ENCODE measurements at places on chromosomes 3 and 15. TPM values are rescaled to one million over a fixed set of nuclear protein-coding genes. Genes with fewer than 3 reads are reported as not detected.

DNA sequence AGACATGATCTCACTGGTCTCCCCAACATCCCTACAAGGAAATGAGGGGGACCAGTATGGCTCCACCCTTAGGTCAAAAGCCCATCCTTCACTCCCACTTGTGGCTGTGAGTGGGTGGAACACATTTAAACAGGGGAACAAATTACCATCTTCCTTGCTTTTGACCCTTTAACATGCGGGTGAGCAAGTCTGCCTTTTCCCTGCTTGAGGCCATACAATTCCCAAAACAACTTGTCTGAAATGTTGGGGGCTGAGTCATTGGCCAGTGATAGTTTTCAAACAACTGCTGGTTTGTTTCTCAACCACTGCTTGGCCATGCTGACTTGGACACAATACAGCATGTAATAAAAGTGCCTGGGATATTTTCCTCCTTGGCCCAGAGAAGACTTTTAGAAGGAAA is 39.6 kb downstream of the COL8A1 start:
- DNase-seq, result no peak

DNA sequence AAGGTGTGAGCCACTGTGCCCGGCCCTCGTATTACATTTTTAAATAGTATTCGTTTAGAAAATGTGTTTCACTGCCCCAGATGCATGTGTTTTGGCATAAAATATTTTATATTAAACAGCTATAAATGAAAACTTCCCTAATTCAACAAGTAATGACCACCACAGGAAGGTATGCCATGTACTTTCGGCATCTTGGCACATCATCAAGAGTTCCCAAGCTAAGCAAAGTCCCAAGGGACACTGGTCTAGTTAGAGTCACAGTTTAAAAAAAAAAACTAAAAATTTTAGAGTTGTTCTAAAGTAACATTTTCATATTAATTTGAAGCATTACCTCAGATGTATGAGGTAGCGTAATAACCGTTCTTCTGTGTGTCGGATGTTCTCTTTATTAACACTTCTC is 15.6 kb upstream of the ARPP19 start:
- no peak for DNase-seq

- peak; percentile 95 for DNase-seq
Measured at GRCh38 chr3:39288300-39288808, 8.5 kb upstream of the CX3CR1 start.

DNA sequence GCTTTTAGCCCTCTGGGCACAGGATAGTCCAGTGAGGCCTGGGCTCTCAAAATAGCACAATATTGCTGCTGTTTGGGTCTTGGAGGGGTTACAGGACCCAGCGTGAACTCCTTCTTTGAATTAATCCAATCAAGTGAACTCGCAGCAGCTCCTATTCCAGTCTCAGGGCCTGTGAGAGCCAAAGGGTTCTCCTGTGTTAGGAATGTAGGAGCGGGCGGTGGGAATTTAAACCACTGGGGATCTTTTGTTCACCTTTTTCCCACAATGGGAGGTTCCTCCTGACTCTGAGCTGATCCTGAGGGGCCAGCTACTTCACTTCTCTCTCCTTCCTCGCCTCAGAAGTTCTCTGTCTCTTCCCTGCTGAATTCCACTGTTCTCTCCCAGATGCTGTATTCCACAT is 504.0 kb downstream of the UNC13C start:
- DNase-seq, result no peak

DNA sequence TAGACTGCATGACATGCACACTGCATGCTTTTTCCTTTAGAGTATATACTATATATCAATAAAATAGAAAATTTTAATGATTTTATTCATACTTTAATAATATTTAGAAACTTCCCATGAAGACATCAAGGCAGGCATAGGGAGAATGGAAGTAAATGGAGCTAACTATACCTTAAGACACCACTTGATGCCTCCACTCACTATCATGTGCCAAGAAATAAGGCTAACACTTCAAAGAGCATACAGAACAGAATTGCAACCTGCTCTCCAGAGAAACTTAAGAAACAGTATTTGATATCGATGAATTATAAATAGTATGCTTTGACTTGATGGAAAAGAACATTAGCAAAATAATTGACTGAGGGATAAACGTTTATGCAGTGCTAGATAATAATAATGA is 192.6 kb upstream of the MBNL1 start:
- DNase-seq, result no peak

DNA sequence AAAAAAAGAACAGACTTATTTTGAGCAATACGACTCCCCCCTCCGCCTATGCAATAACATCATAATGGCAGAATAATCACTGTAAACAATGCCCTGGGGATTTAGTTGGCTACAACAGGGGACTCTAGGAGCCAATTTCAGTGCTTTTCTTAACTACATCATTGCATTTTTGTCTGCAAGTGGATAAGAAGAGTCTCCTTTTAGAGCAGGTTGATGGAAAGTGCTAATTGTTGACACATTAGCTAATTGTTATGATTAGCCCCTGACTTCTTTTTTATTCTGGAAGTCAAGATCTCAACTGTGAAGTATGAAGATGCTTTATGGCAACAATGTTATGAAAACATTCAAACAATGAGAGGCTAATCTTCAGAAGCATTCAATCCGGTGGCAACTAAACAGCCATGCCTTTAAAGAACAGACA is 121.2 kb downstream of the MECOM start:
- no peak for DNase-seq

DNA sequence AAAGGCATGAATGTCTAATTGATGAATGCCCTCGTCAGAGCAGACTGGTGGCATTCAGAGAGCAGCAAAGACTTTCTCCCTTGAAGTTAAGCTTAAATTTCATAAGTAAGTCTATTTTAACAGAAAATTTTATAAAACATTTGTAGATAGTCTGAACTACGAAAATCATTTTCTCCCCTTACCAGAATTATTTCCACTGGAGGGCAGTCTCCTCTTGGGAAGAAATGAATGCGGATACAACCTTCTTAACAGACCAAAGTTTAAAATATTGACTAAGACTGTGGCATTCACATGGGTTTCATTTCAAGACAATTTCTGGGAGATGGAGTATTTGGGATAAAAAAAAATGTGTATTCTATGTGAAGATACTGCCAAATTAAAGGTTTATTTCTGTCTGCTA is 669.0 kb downstream of the FHIT start:
- DNase-seq, result no peak

DNA sequence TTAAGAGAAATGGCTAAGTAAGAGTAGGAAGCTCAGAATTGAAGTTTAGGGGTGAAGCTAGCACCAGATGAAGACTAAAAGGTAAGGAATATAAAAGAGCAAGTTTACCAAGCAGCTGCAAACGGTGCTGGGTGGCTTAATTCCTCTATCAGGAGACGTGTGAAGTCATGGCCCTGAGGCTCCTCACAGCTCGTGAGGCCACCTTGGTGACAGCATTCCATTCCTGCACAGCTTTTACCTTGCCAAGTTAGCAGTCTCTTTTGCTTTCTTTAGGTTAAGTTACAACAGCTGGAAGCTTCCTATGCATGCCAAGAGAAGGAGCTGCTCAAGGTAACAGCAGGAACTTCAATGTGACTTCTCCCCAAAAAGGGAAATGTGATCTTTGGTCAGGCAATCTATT is 6.4 kb downstream of the TMCO5A start:
- DNase-seq, result no peak

DNA sequence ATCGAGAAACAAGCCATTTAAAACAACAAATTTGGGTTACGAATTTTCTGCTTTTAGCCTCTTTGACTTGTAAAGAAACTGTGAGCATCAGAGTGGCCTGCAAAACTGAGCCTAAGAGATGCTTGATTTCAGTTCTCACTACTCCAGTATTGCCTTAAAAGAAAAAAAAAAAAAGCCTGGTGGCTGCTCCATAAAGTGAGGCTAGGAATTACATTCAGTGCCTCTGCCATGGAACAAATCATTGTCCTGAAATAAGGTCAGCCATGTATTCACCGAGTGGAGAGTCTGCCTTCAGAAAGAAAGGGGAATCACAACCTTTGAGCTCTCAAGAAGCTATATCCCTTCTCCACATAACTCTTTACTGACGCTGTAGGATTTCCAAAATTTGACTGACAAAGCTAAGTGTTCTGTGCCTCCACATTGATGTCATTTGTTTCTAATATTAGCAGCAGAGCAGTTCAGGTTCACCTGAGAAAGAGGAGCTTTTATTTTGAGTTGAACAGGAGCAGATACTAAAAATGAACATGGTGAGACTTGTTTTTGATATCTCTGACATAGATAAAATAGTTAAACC is 137.3 kb downstream of the SSR3 start:
- DNase-seq, result no peak

DNA sequence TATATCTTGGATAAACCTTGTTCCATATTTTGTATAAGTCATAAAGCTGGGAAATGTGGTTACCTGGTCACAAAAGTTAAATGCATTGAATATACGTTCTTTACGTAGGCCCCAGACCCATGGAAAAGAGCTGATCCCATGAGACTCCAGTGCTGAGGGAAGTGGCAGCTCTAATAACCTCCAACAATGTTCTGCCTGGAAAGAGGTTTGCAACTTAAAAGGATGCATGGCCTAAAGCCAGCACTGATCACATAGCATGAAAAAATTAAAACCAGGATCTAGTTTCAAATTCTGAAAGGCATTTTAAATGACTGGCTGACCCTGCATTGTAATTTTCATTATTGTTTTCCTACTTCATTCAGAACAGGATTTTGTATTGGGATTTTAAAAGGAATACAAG is 27.9 kb upstream of the STRIT1 start:
- DNase-seq, result no peak

GRCh38 chr3:22089284-22089683 is 338.3 kb upstream of the ZNF385D start:
- peak; percentile 34 for DNase-seq

DNA sequence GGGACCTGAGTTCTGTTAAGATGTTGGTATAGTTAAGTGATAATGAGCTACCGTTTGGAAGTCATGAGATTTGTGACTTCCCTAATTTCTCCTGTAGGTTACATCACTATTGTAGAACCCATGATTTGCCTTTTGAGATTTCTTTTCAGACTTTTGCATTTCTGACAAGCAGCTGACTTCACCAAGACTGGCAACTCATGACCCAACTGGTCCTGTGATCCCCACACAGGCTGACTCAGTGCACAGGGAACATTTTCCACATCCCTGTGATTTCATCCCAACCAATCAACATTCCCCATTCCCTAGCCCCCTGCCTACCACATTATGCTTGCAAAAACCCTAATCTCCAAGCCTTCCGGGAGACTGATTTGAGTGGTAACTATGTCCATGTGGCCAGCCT is 242.1 kb upstream of the PDZRN3 start:
- DNase-seq, result no peak

DNA sequence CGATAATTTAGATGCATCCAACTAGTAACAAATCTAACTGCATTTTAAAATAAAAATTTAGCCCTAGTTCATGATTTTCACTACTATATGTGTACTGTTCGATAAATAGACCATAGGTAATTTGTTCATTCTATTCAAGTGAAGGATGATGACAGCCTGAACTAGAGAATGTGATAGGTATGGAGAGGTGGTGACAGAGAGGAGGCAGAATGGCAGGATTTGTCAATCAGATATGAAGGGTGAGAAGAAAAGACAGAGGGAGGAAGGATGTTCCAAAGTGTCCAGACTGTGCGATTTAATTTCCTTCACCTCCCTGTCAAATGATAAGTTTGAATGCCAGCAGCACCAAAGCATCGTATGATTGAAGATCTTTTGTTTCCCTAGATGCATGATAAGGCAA is 31.6 kb downstream of the BCL2A1 start:
- no peak for DNase-seq

- no peak for DNase-seq
Measured at GRCh38 chr3:126439346-126439967, 36.2 kb downstream of the ZXDC start.

GRCh38 chr3:35200056-35200455 is 439.3 kb upstream of the ARPP21 start:
- DNase-seq, result no peak

CCDC66 gene
- 12.8 TPM for total RNA-seq

GOLGA8J gene
- not detected for total RNA-seq

GRCh38 chr3:59180006-59180405 is 130.2 kb upstream of the CFAP20DC start:
- DNase-seq, result no peak

All from GM12878 (cell line).